ENCODE measurements at places on chromosomes 16 and 17.

GRCh38 chr17:16923904-16924695 lies 47.8 kb downstream of the TNFRSF13B start:
- DNase-seq = no peak

DNA sequence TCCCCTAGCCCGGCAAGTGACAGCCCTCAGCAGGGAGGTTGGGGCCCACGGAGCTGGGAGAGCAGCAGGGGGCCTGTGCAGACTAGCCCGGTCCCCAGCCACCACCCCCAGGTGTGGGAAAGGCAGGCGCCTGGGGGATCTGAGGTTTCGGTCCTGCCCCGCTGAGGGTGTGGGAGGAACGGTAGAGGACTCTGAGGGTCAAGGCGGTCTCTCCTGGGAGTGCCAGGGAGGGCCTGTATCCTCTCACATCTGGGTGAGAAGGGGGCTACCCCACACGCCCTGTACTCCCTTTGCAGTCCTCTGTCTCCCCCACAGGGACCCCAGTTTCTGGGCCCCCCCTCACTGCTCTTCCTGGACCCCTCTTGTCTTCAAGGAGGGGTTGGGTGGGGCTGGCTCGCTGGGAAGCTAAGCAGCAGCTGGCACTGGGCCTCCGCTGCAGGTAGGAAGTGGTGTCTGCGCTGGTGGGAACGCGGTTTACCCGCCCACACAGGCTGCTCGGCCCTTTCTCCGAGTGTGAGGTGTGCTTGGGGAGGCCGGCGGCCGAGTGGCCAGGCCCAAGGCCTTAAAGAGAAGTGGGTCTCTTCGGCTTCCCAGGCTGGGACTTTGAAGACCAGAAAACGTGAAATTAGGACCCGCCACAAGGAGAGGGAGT lies 15.4 kb downstream of the CD7 start:
- DNase-seq = no peak

DNA sequence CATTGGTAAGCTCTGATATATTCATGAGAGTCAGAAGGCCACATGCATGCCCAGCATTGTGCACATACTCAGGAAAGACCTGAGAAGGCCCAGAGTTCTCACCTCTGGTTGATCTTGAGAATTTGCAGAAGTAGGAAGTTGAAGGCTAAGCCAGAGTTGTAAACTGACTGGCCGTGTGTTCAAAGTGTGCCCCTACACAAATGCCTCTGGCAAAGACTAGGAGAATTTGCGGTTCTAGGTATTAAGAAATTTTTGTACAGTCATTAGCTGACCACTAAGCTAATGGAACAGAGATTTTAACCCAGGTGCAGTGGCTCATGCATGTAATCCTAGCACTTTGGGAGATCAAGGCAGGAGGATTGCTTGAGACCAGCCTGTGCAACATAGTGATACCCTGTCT lies 25.0 kb downstream of the FBXL20 start:
- DNase-seq = no peak

DNA sequence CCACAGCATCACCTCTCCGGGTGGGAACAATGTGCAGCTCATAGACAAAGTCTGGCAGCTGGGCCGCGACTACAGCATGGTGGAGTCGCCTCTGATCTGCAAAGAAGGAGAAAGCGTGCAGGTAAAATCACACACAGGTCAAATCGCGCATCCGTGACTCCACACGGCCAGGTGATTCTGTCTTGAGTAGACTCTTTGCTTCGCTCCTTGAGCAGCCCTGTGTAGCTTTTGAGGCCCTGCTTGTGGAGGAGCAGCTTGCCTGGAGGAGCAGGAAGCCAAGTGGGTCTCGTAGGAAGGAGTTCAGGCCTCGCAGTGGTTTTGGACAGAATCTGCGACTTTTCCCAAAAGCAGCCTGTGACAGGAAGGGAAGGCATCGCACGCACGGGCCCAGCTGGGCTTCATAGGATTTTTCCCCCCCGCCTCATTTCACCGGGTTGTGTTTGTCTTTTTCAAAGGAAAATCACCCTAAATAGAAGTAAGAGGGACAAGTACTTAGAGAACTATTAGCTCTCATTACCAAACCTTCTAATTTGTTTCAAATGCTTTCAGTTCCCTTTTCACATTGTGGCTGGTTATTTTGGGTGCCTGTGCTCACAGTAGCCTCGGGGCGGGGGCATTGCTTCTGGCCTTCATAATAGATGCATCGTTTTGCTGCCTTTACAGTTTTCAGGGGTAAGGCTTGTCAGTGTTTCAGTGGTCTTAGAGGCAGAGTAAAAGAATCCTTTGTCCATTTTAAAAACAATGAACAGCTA lies 71.5 kb downstream of the SEC14L1 start:
- DNase-seq = no peak

DNA sequence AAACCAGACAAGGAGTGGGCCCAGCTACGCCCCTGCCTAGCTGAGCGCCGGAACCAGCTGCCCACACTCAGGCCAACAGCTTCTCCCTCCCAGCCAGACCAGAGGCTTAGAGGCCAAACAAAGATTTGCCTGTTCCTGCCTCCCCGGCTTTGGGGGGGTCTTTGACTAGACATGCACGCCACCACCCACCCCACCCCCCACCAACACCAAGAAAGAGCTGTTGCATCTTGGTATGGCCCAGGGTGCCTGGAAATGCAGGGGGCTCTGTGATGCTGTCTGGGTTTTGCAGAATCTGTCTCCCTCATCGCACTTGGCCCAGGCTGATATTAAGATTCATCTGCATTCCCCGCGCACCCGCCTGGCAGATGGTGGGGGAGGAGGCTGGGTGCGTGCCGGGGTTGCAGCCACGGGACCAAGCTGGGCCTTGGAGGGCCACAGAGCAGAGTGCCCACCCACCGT lies 1.3 kb upstream of the NXPH3 start:
- DNase-seq = no peak

DNA sequence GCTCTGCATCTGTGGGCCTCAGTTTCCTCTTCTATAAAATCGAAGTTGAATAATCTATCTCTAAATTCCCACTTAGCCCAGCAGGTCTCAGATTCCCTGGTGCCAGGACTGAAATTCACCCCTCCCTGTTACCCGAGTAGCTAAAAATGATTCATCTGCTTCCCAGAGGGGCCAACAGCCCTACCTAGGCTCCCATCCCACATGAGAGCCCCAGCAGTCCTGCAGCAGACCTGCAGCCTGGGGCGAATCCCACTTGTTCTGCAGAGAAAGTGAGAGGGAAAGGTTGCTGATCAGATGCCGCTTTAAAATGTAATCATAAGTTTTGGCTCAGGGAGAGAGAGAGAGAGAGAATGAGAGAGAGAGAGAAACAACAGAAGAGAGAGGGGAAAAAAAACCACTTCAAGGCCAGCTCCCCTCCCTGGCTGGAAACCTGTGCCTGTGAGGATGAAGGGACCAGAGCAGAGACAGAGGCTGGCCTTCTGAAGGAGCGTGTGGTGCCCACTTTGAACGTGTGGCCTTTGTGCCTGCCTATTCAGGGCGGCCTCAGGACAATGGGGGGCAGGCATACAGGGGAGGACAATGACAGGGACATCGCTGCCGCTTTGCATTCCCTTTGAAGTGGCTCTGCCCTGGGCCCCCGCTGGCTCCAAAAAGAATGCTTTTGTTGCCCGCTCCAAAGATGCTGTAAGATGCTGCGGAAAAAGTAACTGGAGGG lies 85.2 kb upstream of the NKD1 start:
- no peak for DNase-seq

DNA sequence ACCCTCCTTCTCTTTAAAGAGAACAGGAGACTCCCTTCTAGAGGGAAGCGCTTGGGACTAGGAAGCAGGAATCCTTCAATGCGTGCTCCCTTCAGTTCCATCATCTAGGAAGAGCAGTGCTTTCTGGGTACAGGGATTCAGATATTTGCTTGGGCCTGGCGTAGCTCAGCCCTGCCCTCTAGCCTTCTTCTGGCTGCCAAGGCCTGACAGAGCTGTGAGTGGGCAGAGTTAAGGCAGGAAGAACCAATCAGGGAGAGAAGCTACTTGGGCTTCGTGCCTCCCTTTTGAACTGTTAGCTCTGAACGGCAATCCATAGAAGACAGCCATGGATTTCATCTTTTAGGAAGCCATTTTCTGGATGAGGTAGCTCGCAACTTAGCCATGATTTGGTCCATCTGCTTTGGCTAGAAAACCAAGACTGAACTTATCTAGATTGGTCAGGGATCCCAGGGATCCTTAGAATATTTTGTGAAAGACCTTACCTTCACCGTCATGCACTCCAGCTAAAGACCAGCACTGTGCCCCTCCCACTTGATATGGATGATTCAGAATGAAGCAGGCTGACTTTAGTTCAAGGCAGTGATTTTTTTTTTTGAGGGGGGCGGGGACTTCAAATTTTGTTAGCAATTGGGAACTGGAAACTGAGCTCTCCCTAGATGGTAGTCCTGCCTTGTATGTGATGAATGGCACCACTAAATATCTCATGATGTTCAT lies 2.5 kb upstream of the CORO6 start:
- DNase-seq = no peak
